Activated CD4-positive, alpha-beta T cell treated with anti-CD3 and anti-CD28 coated beads, Interleukin-2, amount 50 U/mL, for 24 hours (primary cell): ENCODE measurements at places on chromosomes 12 and 14.

GRCh38 chr12:25734529-25735180 is 181.6 kb upstream of the LMNTD1 start:
- no peak for DNase-seq

GRCh38 chr12:116881877-116882507 is 751 bp upstream of the HRK start:
- DNase-seq: no peak

DNA sequence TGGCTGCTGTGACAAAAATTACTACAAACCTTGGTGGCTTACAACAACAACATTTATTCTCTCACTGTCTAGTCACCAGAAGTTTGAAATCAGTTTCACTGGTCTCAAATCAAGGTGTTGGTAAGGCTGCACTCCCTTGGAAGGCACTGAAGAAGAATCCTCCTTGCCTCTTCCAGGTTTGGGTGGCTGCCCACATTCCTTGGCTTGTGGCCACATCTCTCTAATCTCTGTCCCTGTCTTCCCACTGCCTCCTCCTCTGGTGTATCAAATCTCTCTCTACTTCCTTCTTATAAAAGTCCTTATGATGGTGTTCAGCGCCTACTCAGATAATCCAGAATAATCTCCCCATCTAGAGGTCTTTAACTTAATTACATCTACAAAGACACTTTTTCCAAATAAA is 31.0 kb downstream of the PLCZ1 start:
- no peak for DNase-seq

- DNase-seq: no peak
Measured at GRCh38 chr12:92556637-92557421, 146.0 kb upstream of the PLEKHG7 start.

DNA sequence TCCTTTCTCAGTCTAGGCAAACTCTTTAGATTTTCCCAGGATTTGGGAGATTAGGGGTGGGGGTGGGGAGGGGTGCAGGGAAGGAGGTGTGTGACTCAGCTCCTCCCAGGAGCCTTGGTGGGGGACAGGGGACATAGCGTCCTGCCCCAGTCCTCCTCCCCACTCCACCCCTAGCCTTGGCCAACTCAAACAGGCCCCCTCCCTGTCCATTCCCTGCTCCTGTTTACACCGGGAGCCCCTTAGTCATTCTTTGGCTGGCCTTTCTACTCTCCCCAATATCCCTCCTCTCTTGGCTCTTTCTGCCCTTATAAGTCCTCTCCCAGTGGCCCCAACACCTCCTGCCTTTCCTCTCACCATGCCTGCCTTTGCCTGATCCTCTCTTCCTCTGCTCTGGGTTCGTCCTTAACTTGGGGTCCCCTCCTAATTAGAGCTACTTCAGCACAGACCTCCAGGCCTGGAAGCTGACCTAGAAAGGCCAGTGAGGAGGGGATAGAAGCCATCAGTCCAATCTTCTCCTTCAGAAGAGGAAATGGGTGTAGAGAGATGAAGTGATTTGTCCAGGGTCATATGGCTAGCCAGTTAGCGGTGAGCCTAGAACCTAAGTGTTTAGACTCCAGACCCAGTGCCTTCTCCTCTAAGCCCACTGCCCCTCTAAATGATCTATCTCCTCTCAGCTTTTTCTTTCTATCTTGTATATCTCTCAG is 2.3 kb upstream of the ITGA5 start:
- no peak for DNase-seq

- no peak for DNase-seq
Measured at GRCh38 chr12:12365931-12366431, 9.1 kb downstream of the BORCS5 start.

DNA sequence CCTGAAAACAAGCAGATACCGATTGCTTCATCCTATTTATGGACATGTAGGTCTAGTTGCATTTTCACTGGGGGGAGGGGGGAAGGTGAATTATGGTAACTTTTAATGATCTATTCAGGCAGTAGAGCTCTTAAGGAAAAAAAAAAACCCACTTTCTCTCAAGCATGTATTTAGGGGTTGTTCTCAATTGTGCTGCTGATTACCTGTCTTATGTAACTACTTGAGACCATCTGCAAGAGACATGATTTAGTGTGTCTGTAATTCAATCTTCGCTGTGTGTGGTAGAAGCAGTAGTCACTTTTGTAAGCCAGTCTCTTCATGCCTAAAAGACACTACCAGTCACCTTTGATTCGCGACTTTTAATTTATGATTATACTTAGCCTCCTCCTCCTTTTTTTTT is 8.9 kb downstream of the CALM1 start:
- no peak for DNase-seq

- DNase-seq: no peak
Measured at GRCh38 chr12:4812624-4813327, 92.6 kb downstream of the GALNT8 start.

- no peak for DNase-seq
Measured at GRCh38 chr12:68240975-68241374, 12.4 kb downstream of the IL22 start.

DNA sequence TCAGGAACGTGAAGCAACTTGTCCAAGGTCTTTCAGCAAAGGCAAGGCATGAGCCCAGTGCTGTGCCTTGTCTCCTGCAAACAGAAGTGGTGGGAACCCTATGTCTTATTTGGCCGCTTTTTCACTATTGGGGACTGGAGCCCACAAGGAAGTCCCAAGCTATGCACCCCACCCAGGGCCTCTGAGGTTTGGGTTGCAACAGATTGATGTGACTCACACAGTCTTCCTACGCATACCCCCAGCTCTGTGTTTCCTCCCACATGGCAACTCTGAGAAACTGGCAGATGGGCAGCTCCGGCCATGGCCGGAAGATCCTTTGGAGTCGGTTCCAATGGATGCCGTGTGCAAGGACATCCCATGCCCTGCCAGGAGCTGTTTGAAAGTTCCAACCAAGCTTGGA is 28.3 kb upstream of the CMKLR1 start:
- no peak for DNase-seq

DNA sequence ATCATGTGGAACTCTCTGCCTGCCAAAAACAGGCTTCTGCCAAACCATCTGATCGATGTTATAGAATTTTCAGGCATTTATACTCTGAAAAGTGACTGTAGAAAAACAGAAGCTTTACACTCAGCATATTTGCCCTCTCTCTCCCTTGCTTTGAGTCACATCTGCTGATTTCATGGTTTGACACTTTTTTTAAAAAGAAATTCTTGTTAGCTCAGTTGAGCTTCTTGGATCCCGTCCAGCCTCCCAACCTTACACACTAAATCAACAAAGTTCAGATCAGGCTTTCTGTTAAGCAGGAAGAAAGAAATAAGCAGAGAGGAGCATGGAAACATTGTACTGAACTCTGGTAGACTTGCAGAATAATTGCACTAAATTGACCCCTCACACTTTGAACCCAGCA is 193.6 kb upstream of the SEL1L start:
- no peak for DNase-seq

- DNase-seq: no peak
Measured at GRCh38 chr12:23929906-23930305, 19.6 kb downstream of the SOX5 start.

DNA sequence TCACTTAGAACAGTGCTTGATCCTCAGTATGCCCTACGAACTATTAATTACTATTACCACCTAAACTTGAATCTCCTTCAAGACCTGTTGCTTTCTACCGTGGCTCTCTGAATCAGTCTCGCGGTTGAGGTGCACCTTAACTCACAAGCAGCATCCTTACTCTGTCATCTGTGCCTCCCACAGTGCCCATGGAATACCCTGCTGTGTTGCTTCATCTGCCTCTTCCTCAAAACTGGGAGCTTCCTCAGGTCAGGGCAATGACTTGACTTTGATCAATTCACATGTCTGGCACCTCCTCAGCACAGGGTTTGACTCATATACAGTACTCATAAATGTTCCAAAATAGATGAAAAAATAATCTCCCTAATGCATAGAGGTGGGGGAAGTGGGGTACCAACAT is 305.9 kb downstream of the NUAK1 start:
- no peak for DNase-seq

DNA sequence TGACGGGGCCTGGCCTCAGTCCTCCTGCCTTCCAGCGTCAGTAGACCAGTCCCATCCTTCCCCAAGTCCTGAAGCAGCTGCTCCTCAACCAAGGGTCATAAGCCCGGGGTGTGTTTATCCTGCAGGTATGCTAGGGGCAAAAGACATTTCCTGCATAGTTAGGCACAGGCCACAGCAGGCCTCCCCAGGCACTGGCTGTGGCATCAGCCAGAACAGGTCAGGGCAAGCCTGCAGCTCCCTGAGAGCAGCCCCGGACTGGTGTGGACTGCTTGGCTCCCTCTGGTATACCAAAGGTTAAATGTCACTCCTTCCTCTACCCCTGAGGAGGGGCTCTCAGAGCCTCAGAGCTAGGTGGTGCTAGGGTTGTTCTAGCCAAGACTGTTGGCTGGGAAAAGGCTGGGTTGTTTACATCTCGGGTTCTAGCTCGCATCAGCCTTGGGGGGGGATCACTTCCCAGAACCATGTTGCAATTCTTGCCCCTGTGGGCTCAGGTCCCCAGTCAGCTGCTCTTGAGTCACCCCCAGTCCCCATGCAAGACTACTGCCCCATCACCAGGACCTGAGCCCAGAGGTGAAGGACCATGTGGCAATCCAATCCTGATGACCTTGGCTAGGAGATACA is 2.9 kb downstream of the MMP14 start:
- DNase-seq: no peak

GRCh38 chr12:46965880-46966279 is 113.5 kb upstream of the PCED1B start:
- DNase-seq: no peak

DNA sequence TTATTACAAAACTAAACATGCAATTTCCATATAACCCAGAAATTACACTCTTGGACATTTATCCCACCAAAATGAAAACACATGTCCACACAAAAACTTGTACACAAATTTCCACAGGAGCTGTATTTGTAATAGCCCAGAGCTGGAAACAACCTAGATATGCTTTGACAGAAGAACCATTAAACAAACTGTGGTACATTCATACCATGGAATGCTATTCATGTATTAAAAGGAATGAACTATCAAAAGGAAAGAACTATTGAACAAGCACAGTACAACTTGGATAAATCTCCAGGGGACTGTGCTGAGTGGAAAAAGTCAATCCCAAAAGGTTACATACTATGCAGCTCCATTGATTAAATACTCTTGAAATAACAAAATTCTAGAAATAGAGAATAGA is 35.8 kb upstream of the ERGIC2 start:
- no peak for DNase-seq

DNA sequence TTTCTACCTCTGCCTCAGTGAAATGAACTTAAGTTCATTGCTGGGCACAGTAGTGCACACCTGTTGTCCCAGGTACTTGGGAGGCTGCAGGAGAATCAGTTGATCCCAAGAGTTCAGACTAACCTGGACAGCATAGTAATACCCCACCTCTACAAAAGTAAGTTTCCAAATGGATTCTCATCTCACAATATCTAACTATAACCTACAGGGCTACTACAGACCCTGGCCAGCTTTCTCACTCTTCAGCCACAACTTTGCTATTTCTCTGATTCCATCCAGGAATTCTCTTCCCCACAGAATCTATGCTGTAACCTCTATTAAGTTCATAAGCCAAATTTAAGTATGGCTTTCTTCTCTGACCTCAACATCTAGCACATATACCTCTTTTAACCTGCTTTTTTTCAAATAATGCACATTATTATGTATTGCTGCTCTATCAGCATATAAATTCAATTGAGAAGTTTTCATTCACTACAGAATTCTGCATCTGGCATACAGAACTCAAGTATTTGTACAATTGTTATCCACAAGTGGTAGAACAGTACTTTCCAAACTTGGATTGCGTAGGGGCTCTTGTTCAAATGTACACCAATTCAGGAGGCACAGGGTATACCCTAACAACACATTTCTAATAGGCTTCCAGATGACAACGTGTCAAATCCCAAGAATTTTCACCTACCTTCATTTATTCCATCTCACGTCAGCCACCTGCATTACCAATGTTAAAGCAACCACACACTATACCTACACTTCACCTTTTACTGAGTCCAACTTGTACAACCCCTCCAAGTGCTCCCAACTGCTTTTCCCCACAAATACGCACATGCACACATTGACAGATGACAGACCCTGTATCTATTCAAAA is 3.8 kb downstream of the RPS29 start:
- no peak for DNase-seq

GRCh38 chr14:59308673-59309072 is 120.2 kb downstream of the DAAM1 start:
- DNase-seq: no peak
